Skeletal muscle tissue (tissue), 5 donors: ENCODE measurements at places on chromosomes 5 and 9. TPM values are rescaled to one million over a fixed set of nuclear protein-coding genes. Genes with fewer than 3 reads are reported as not detected.

Gene PARP8
- total RNA-seq: 12.0 TPM

Gene EIF4EBP3
- total RNA-seq: not detected

Gene PCA3
- total RNA-seq: not detected

Gene F2RL2
- total RNA-seq: under 0.01 TPM

Gene SKP1
- 63.7 TPM for total RNA-seq

Gene UBE2QL1
- 0.52 TPM for total RNA-seq

Gene NR5A1
- total RNA-seq: not detected

Gene TICAM2
- total RNA-seq: 2.6 TPM
